ENCODE measurements at places on chromosomes 5 and 9.

GRCh38 chr5:136701191-136701590, 335.8 kb upstream of the TRPC7 start:
- DNase-seq: no peak

GRCh38 chr5:163758283-163758711, 252.9 kb downstream of the MAT2B start:
- DNase-seq: no peak

DNA sequence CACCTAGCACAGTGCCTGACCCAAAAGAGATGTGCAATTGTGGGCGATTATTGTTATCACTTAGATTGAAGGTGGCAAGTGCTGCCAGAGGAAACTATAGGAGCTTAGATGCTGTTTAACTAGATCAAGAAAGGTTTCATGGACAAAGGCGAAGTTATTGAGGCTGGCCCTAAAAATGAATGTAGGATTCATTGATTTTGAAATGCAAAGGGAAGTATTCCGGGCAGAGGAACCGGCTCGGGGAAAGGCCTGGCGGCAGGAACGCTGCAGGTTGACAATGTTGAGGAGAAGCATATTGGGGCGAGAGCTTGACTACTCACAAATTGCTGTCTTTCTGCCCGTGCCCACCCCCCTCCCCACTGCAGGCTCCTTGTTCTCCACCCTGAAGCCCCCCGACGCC, 37.4 kb upstream of the TTC1 start:
- no peak for DNase-seq

DNA sequence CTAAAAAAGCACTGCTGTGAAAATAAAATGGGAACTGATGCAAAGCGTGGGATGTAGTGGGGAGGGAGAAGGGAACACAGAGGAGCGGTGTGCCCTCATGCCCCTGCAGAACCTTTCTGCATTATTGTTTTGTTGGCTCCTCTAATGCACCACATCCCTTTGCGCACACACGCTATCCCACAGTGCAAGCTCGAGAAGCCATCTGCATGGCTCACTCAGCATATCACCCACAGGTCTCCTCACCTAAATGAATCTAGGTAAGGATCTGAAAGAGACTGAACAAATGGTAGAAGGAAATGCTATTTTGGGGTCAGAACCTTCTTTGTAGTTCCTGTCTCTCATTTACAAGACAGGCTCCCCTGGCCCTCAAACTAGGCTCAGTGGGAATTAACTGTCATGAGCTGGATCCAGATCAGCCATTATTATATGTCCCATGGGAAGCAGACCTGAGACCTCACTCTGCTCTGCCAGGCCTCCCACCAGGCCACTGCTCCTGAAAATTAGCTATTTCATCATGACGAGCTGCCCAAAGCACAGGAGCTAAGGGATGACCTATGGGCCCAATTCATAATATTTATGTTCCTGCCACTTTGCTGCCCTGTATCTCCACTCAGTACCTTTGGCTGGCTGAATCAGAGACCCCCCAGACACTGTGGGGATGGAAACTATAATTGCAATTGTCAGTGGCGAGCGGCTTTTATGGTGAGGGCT, 169.4 kb downstream of the SPOCK1 start:
- DNase-seq: no peak

GRCh38 chr5:29744618-29745017, 1448.9 kb upstream of the CDH6 start:
- no peak for DNase-seq

DNA sequence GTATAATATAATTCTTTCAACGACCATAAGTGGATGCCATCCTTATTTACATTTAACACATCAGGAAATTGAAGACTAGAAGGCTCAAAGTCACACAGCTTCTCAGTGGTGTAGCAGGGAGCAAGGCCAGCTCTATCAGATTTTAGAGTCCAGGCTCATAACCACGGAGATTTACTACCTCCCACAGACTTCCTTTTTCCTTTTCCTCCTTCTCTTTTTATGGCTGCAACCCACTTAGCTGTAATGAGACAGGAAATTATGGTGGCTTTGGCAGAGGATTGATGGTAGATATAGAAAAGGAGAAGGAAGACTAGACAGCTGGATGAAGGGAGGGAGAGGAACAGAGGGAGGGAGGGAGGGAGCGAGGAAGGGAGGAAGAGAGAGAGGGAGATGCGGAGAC, 47.4 kb downstream of the SPEF2 start:
- DNase-seq: no peak
